ENCODE measurements at places on chromosomes 12 and 14.

- DNase-seq = no peak
Observed at GRCh38 chr12:3164454-3165077, 87.4 kb downstream of the TSPAN9 start.

DNA sequence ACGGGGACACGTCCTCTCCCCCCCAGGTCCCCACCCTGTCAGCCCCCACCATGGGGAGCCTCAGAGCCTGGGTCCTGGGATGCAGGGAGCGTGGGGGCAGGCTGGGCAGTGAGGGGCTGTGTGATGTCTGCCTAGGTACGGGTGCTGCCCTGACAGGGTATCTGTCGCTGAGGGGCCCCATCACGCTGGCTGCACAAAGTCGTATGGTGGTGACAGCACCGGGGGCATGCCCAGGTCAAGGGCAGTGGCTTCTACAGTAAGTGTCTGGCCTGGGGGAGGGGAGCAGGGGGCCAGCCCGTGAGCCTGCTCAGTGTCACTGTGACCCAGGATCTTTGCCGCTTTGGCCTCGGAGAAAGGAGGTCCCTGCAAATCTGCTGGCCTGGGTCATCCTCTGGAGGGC, 23.3 kb downstream of the PAPLN start:
- no peak for DNase-seq

GRCh38 chr14:102952276-102952675, 29.8 kb downstream of the AMN start:
- no peak for DNase-seq

DNA sequence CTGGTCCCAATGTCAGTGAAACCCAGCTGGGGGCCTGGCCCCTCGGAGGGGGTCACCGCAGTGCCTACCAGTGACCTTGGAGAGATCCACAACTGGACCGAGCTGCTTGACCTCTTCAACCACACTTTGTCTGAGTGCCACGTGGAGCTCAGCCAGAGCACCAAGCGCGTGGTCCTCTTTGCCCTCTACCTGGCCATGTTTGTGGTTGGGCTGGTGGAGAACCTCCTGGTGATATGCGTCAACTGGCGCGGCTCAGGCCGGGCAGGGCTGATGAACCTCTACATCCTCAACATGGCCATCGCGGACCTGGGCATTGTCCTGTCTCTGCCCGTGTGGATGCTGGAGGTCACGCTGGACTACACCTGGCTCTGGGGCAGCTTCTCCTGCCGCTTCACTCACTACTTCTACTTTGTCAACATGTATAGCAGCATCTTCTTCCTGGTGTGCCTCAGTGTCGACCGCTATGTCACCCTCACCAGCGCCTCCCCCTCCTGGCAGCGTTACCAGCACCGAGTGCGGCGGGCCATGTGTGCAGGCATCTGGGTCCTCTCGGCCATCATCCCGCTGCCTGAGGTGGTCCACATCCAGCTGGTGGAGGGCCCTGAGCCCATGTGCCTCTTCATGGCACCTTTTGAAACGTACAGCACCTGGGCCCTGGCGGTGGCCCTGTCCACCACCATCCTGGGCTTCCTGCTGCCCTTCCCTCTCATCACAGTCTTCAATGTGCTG, 11.0 kb downstream of the ZBTB39 start:
- DNase-seq = no peak

GRCh38 chr14:56118611-56119181, 485 bp downstream of the PELI2 start:
- no peak for DNase-seq

DNA sequence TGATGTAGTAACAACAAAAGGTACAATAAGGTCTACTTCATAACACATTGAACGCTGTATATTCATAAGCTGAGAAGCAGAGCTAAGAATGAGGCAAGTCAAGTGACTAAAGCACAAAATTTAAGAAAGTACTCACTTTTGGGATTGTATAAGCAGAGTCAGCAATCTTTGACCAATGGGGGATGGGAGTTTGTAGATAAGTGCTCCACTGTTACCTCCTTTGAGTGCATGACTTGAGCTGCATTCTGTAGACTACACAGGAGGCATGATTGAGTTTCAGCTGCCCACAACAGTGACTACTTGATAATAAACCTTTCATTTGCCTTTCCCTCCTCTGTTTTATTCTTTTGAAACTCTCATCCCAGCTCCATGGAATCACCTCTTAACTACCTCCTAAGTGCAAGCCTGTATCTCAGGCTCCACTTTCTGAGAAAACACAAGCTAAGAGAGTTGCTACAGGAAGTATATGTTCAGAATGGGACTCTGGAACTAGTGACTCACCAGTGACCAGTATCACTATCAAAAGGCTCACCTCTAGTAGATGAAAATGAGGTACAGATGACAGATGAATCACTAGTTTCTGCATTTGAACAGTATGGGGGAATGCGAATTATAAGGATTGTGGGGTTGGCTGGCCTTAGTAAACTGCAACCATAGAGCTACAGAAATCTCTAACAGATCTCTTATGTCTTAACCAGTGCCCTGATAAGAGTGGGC, 49.2 kb downstream of the SLC35F4 start:
- DNase-seq = no peak

GRCh38 chr14:103227094-103227768, 104.0 kb downstream of the TNFAIP2 start:
- no peak for DNase-seq

- no peak for DNase-seq
Observed at GRCh38 chr14:55713486-55713885, 133.5 kb downstream of the KTN1 start.

DNA sequence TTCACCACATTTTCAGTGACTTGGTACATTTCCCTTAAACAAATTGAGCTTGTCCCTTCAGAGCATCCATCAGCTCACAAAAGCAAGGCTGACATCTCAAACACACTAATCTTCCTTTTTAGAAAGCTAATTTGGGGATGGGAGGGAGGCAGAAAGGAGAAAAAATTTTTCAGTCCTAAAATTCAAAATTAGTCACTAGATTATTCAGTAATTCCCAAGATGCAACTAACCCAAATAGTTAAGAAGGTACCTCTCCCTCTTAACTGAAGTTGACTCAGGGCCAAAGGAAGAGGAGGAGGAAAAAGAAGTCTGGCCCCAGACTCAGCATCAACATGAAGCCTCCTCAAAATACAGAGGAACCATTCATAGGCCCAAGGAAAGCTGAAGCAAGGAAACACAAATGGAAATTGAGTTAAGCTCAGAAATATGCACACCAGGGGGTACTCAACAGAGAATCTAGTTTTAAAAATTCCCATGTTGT, 21.7 kb downstream of the CBX5 start:
- no peak for DNase-seq

DNA sequence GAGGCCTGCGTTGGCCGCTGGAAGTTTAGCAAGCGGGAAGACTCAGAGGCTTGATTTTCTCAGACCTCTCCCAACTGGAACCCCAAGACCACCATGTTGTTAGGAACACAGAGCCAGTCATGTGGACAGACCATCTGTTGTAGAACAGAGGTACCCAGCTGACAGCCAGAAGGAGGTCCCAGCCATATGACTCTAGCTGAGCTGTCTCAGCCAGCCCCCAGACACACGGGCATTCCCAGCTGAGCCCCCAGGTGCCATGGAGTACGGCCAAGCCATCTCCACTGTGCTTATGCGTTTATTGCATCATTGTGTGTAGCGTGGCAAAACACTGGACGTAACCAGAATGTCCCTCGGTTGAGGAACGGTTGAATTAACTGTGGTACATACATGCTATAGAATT, 421.9 kb downstream of the TMEM132D start:
- no peak for DNase-seq

GRCh38 chr12:40229690-40230651, 5.2 kb downstream of the LRRK2 start:
- no peak for DNase-seq
